Stimulated activated CD4-positive, alpha-beta T cell treated with anti-CD3 and anti-CD28 coated beads, Interleukin-15, amount 100 ng/mL, for 48 hours (primary cell): ENCODE measurements at places on chromosomes 11 and 22.

DNA sequence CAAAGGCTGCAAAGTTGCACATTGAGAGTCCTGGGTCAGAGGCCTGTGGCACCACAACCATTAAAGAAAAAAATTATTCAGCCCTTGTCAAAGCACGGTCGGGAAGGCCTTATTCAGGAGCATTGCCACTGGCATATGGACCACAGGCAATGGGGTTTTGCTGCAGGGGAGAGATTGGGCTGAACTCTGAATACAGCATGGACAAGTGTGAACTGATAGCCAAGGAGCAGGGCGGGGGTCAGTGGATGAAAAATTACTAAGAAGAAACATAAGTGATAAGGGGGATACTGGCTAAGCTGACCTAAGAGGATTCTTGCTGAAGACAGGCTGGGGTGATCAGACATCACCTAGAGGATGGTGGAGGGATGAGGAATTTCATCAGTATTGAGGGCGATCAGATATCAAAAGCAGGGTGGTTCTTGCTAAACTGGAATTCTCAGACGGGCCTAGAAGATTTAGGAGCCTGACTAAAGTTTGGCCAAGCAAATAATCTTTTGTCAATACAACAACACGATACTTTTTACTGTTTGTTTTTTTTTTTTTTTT is 3.3 kb upstream of the DGCR8 start:
- no peak for DNase-seq

DNA sequence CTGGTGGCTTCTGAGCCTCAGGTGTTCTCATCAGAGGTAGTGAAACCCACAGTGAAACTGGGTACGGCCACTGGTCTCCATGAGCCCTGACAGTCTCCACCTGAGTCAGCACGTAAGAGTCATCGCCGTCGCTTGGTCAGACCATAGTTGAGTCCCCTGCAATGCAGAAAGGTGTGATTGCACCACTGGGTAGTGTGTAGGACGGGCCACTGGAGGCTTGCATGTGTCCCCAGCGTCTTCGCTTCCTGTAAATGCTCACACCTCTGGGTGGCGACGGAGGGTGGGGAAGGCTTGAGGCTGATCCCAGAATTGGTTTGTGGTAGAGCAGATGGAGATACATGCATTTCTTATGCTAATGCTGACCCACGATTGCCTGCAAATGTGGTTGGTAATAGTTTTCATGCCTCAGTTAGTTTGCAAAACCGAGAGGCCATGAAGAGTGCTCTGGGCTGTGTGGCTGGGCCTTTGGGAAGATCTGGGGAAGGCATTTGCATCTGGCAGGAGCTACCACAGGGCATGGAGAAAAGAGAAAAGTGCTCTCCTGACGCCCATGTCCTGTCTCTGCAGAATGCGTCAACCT is 26.5 kb downstream of the CTTN start:
- no peak for DNase-seq

GRCh38 chr11:119147604-119148333 is 1.1 kb upstream of the ABCG4 start:
- DNase-seq: no peak

GRCh38 chr11:46051102-46051501 is 70.2 kb downstream of the PHF21A start:
- no peak for DNase-seq

- no peak for DNase-seq
Measured at GRCh38 chr22:43293259-43293654, 49.9 kb downstream of the SCUBE1 start.

DNA sequence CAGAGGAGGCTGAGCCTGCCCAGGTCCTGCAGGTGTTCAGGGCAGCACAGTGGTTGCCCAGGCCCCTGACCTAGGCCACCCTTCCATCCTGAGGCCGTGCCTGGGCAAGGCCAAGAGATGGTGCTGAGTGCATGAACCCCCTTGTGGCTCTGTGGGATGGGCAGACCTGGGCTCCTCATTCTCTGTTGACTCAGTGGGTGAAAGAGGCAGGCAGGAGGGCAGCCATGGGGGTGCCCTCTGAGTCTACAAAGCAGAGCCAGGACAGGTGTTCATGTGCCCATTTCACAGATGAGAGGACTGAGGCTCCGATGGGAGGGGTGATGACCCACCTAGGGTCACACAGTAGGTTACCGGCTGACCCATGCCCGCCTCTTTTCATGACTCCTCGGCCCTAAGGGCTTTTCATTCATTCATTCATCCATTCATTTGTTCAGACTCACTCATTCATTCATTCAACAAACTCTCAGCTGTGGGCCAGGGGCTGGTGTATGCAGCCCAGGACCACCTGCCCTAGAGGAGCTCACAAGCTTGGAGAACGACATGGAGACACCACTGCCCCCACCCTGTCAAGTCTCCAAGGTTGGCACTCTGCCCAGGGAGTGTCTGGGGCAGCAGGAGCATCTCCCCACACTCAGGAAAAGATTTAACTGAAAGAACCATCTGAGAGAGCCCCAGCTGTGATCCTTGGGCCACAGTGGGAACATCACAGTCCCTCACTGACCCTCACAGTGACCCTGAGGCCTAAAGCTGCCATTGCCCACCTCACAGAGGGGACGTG is 40.5 kb downstream of the IGLL5 start:
- no peak for DNase-seq

DNA sequence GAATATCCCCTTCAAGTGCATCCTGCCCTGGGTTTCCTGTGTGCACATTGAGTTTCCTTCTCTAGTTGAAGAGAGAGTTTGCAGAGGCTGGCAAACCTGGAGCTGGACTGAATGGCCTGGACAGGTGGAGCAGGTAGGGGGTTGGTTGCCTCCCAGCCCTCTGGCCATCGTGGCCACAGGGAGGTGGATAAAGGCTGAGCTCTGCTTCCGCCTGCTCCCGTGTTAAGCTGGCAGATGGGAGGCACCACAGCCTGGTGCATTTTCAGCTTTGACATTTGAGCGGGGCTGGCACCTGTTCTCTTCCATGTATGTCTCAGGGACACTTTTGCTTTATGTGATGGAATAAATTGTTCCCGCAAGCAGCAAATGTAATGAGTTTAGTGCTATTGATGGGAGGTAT is 11.1 kb downstream of the MICAL2 start:
- no peak for DNase-seq

GRCh38 chr11:9047964-9048523 is 43.4 kb downstream of the SCUBE2 start:
- DNase-seq: no peak

GRCh38 chr22:48486134-48486532 is 1341.5 kb downstream of the BRD1 start:
- no peak for DNase-seq

DNA sequence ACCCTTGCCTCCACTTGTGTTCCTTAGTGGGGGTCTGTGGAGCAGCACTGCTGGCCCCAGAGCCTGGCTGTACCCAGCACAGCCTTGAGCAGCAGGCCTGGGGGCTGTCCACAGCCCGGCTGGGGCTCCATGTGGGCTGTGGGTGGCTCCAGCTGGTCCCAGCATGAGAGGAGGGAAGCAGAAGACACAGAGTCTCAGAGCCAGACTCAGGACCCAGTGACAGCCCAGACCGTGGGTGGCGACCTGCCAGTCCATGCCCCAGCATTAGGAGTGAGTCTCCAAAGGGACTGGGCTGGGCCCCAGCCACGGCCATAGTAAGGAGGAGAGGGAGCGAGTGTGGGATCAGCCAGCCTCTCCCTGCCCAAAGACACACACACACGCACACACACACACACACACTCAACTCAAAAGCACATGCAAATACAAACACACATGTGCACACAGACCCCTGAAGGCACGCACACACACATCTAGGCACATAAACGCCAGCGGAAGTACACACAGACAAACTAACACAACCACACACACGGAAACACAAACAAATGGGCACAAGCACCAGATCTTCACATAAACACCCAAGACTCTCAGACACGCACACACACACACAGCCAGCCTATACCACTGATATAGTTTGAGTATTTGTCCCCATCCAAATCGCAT is 16.7 kb upstream of the LRRC10B start:
- no peak for DNase-seq

GRCh38 chr11:34650528-34650927 is 29.6 kb downstream of the EHF start:
- peak; percentile 84 for DNase-seq

DNA sequence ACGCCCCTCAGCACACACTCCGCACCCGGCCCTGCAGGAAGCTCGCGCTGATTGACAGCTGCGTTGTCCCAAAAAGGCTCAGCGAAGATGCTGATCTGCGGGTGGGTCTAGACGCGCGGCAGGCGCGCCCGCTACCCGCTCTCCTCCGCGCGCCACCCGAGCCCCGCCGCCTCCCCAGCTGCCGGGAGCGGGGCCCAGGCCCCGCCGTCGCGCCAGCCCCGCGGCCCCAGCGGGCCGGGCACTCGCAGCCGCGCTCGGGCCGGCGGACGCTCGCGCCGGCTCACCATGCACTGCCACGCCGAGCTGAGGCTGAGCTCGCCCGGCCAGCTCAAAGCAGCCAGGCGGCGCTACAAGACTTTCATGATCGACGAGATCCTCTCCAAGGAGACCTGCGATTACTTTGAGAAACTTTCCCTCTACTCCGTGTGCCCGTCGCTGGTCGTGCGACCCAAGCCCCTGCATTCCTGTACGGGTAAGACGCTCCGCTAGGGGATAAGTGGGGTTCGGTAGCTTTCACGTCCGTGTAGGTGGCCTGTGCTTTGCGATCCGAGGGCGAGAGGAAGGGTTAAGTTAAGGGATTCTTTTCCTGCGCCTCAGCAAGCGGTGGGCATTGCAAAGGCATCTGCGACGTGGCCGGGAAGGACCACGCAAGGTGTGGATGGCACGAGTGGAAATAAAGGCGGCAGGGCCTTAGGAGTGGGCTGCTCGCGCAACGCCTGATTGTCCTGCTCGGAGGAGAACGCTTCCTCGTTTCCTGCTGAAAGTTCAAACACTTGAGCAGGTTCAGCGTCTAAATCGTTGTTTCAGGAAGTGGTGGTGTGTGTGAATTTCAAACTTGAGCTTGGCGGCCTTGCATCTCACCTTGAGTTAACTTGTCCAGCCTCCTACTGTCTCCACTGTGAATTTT is at the start of gene BARX2:
Gene BARX2, plus strand, starts transcription at position 98 of the 907 bp plus-strand sequence. Its CDS starts 188 bp downstream, at position 286.
- DNase-seq: peak; percentile 27

DNA sequence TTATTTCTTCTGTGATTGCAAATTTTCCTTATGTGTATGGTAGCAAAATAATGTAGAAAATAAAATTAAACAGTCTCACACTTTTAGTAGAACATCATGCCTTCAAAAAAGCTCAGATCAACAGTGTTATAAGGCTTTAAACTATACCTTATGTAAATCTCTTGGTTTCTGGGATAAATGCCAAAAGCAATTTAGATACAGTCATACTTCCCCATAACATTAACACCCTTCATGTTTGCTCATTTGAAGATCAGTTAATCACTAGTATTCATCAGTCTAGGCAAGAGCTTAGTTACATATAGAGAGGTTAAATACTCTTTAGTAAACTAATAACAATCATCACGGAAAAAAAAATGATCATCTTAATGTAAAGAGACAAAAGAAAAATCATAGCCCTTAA is 421.8 kb upstream of the ANO3 start:
- DNase-seq: no peak

DNA sequence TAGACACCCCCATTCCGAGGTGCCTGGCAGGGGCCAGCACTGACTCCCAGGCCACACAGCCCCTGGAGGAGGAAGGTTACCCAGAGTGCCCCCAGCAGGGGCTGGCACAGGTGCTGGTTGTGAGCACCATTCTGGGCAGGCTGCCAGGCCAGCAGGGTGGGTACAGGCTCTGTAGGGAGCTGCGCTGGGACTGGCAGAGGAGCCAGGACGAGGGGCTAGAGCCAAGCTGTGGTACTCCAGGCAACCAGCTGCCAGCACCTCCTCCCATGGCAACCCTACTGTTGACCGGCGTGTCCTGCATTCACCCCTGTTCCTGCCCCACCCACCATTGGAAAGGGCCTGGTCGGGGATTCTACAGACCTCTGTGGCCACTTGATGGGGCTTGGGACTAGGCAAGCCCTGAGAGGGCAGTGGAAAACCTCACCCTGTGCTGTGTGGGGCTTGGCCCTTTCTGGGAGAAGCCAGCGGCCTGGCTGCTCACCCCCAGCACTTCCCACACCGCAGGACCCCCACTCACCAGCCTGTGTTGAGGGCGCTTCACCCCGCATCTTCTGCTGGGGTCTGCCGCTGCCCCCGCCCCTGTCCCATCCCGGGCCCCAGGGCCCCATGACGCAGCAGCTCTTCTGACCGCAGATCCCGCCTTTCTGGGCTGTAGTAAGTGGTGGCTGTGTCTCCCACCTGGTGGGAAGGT is 1.9 kb downstream of the CLDN5 start:
- DNase-seq: no peak

DNA sequence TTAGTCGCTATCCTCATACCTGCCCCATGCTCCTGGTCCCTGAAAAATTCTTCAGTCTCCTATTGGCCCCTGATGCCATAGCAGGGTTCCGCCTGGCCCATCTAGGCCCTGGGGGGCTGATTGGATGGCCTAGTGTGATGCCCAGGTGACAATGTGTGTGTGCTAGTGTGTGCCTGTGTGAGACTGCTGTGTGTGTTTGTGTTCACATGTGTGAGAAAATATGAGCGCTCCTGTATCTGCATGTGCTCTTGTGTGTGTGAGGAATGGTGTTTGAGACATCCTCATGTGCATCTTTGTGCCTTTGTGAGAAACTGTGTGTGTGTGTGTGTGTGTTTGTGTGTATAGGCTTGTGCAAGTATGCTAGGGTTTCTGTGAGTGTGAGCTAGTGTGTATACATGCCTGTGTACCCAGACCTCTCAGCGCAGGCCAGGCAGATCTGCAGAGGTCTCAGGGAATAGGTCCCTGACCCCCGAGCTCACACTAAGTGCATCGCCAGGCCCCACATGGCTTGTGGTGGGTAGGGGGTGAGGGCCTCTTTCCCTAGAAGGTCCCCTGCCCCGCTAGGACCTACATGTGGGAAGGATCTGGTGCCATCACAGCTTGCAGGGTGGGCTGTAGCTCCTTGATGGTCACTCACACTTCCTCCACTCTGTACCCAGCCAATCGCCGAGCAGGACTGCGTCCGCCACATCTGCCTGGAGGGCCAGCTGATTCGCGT is 64.6 kb downstream of the OTOG start:
- DNase-seq: no peak

DNA sequence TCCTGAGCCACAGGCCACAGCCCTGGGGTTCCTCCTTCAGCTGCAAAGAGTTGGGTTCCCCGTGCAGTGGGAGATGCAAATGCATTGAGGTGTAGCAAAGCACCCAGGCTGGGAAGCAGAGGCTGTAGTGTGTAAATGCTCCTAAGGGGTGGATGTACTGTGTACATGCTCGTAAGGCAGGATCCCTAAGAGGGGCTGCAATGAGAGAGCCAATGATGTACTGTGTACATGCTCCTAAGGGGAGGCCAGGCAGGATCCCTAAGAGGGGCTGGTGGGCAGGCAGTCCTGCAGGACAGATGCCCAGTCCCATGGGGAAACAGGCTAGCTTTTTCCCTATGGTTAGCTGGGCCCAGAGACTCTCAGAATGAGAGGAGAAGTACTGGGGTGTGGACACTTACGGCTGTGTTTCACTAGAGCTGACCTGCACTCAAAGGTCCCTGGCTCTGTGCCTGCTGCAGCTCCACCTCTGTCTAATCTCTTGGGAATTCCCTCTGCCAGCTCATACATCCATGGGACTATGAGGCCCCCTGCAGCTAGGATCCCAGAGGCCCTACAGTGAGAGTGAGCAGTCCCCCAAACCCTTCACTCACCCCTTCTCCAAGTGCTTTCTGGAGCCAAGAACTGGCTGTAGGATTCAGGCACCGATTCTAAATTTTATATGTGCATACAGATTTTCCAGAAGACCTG is 261.9 kb upstream of the LUZP2 start:
- DNase-seq: no peak

GRCh38 chr11:44608991-44609782 is 43.7 kb downstream of the CD82 start:
- no peak for DNase-seq
